ENCODE measurements at places on chromosomes 11 and 22.

DNA sequence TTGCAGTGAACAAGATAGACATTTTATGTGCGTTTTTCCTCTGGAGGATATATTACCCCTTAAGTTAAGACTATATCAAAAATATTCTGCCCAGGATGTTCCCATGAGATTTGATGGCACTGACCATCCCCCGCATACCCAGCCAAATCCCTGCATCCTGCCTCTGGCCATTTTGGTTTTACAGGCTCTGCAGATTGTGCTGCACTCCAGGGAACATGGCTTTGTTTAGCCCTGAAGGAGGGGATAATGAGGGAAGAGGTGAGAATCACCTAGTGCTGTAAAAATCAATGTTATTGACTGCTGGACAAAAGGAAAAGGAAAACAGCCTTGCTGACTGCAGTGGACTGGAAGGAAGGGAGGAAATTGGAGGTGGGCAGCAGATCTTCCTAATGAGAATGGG is 717.4 kb downstream of the DLG2 start:
- H3K36me3 ChIP-seq = no peaks in the 10 kb centered on the region
- H3K27ac ChIP-seq = no peak overlapping the region
- H3K4me3 ChIP-seq = no peak overlapping the region
- no peaks in the 10 kb centered on the region for H3K27me3 ChIP-seq
- no peaks in the 10 kb centered on the region for H3K4me1 ChIP-seq

DNA sequence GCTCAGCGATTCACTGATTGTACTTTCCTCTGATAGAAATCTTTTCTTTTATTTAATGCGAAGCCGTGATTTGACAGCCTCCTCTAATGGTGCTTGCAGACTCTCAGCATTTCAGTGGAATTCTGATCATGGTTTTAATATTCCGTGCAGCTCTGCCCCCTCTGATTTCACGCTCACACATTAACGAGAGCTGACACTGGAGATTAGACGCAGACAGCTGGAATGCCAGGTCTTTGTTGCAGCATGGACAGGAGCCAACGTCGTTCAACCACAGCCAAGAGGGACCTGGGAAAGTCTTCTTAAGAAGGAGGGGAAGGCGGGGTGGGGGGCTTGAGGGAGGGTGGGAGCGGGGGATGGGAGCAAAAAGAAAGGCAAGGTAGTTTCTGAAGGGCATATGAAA is 186.4 kb downstream of the BLID start:
- H3K4me3 ChIP-seq = no peak overlapping the region
- H3K27ac ChIP-seq = no peak overlapping the region

DNA sequence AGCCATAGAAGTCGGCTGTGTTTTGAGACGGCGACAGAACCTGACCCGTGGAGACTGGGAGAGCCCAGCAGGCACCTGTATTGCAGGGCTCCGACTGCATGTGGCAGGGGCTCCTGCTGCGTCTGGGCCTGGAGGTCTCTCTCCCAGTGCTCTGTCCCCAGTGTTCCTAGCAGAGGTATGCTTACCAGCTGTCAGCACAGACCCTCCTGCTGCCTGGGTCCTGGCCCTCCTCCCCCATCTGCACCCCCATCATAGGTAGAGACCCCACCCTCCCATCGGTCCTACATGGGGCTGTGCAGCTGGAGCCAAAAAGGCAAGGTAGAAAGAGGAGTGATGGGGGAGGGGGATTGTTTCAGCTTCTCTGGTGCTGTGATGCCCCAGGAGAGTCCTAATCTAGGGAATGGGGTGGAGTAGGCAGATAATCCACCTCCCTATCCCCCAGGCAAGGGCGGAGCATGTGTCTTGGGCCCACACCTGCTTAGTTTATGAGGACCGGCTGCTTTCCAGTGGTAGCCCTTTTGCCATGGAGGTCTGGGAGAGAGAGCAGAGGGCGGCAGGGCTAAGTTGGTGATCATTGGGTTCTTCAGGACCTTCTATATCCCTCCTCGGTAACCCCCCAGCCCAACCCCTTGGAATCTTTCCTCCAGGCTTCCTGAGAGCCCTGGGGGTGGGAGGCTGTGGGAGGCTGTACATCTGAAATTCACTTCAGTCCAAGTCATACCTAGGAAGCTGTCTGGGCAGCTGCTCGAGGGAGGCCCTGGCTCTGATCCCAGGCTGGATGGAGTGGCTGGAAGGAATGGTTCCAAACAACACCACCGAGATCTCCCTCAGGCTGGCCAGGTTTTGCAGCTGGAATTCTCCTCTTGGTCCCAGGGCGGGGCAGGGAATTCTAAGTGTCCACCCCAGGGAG is 5.3 kb downstream of the SLC7A4 start:
- no peak for DNase-seq
- H3K27ac ChIP-seq = no peak overlapping the region
- H3K4me3 ChIP-seq = no peak overlapping the region
- H3K4me1 ChIP-seq = peaks cover 8% of the 10 kb centered on the region
- peaks cover 22% of the 10 kb centered on the region for H3K27me3 ChIP-seq

DNA sequence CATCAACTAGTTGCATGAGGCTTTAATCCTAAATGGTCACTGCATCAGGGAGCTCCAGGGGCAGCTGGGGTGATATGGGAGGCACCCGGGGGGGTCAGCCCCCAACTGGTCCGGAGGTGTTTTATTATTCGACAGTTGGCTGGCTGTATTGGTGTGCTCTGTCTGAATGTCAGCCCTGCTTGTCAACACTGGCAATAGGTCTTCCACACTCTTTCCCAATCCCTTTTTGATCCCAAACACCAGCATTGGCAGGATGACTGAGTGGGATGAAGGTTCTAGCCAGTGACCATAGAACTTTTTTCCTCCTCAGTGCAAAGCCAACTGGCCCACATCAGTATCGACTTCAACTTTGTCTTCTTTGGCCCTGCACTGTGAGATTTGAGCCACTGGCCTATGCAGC is 8.9 kb upstream of the LDLRAD3 start:
- H3K27ac ChIP-seq = no peak overlapping the region
- H3K4me1 ChIP-seq = no peaks in the 10 kb centered on the region
- no peak for DNase-seq
- peaks cover 22% of the 10 kb centered on the region for H3K27me3 ChIP-seq
- no peak overlapping the region for H3K4me3 ChIP-seq

DNA sequence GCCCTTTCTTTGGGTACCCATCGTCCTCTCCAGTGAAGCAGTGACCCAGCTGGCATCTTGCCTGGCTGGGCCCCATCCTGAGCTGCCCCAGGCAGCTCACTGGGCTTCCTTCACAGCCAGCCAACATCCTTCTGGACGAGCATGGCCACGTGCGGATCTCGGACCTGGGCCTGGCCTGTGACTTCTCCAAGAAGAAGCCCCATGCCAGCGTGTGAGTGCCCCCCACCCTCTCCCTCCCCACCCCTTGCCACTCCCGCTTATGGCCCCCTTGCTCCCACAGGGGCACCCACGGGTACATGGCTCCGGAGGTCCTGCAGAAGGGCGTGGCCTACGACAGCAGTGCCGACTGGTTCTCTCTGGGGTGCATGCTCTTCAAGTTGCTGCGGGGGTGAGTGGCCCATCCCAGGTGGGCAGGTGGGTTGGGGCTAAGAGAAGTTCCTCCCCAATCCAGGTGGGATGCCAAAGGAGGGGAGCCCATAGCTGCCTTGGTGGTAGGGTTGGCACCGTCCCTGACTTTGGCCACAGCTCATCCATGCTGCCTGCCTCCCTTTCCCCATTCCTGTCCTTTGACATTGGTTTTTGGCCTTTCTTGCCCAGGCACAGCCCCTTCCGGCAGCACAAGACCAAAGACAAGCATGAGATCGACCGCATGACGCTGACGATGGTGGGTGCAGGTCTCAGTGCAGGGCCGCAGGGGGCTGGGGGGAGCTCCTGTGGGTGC is 6.8 kb upstream of the ANKRD13D start:
- DNase-seq = no peak
- no peaks in the 10 kb centered on the region for H3K27me3 ChIP-seq
- H3K27ac ChIP-seq = no peak overlapping the region
- H3K4me1 ChIP-seq = peaks cover 48% of the 10 kb centered on the region

DNA sequence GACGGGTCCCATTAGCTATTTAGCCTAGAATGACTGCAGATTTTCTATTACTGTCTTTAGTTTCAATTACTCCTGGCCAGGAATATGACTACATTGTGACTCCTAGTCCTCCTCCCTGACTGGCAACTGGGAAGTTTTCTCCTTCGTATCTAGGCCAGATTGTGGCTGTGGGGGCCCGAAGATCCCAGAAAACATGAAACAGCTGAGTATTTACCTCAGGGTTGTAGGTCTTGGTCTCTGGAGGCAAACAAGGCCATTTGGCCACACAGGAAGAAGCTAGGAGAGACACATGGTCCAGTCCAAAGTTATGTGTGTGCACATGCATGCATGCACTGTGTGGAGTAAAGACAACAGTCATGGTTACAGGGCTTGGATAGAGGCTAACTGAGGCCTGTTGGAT is 10.2 kb upstream of the GDPD4 start:
- H3K27me3 ChIP-seq = no peaks in the 10 kb centered on the region
- peaks cover 14% of the 10 kb centered on the region for H3K4me1 ChIP-seq
- H3K27ac ChIP-seq = no peak overlapping the region
- DNase-seq = no peak
- peaks cover 1% of the 10 kb centered on the region for H3K36me3 ChIP-seq
- no peak overlapping the region for H3K4me3 ChIP-seq

- H3K4me3 ChIP-seq = peak overlapping the region; percentile 87
- no peaks in the 10 kb centered on the region for H3K27me3 ChIP-seq
- peak; percentile 75 for DNase-seq
- peak overlapping the region; percentile 74 for H3K27ac ChIP-seq
- H3K4me1 ChIP-seq = peaks cover 40% of the 10 kb centered on the region
- no peaks in the 10 kb centered on the region for H3K36me3 ChIP-seq
Observed at GRCh38 chr11:14905104-14906033, 13.3 kb upstream of the CYP2R1 start.

- no peak overlapping the region for H3K4me3 ChIP-seq
- DNase-seq = no peak
- H3K36me3 ChIP-seq = no peaks in the 10 kb centered on the region
- no peaks in the 10 kb centered on the region for H3K4me1 ChIP-seq
Observed at GRCh38 chr11:23990346-23991164, 506.3 kb upstream of the LUZP2 start.

GRCh38 chr11:68379206-68379605 is 66.8 kb downstream of the LRP5 start:
- H3K36me3 ChIP-seq = no peaks in the 10 kb centered on the region
- H3K4me1 ChIP-seq = peaks cover 15% of the 10 kb centered on the region
- H3K4me3 ChIP-seq = no peak overlapping the region
- DNase-seq = no peak

GRCh38 chr22:46229701-46230100 is 20.4 kb downstream of the CDPF1 start:
- H3K27me3 ChIP-seq = no peaks in the 10 kb centered on the region
- H3K4me1 ChIP-seq = no peaks in the 10 kb centered on the region
- DNase-seq = no peak
